ENCODE measurements at places on chromosomes 3 and 15.

- DNase-seq: no peak
Measured at GRCh38 chr15:25674913-25675312, 188.2 kb downstream of the ATP10A start.

DNA sequence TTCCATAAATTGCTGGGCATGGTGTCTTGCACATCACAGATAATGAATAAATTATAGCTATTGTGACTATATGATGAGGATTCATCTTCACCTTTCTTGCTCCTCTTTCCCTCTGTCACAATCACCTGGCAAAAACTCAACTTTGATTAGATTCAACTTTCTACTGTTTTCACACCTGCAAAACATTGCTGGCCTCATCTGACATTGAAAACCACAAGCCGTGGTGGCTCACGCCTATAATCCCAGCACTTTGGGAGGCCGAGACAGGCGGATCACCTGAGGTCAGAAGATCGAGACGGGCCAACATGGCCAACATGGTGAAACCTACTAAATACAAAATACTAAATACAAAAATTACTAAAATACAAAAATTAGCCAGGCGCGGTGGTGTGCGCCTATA lies 12.7 kb upstream of the PEX5L start:
- no peak for DNase-seq

DNA sequence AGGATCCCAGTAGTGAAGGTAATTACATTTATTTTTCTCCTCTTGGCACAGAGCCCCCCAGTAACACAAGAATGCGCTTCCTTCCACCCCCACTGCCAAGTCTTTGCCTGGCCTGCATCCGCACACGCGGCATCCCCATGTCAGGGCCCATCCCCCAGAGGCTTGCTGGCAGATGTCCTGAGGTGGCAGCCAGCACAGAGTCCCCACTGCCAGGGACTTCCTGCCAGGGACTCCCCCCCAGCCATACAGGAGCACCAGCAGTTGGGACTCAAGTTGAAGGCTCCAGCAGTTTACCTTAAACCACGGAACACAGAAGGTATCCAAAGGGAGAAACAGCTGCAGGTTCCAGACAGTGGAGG lies 41.0 kb downstream of the MEGF11 start:
- no peak for DNase-seq

GRCh38 chr15:38378161-38378560 lies 75.8 kb upstream of the FAM98B start:
- DNase-seq: no peak

GRCh38 chr3:133096900-133097613 lies 58.9 kb downstream of the TMEM108 start:
- no peak for DNase-seq

GRCh38 chr3:194877291-194878119 lies 191.8 kb downstream of the FAM43A start:
- DNase-seq: no peak

GRCh38 chr3:143267989-143268388 lies 148.4 kb downstream of the CHST2 start:
- DNase-seq: no peak

GRCh38 chr3:143581972-143582722 lies 266.1 kb downstream of the SLC9A9 start:
- no peak for DNase-seq

DNA sequence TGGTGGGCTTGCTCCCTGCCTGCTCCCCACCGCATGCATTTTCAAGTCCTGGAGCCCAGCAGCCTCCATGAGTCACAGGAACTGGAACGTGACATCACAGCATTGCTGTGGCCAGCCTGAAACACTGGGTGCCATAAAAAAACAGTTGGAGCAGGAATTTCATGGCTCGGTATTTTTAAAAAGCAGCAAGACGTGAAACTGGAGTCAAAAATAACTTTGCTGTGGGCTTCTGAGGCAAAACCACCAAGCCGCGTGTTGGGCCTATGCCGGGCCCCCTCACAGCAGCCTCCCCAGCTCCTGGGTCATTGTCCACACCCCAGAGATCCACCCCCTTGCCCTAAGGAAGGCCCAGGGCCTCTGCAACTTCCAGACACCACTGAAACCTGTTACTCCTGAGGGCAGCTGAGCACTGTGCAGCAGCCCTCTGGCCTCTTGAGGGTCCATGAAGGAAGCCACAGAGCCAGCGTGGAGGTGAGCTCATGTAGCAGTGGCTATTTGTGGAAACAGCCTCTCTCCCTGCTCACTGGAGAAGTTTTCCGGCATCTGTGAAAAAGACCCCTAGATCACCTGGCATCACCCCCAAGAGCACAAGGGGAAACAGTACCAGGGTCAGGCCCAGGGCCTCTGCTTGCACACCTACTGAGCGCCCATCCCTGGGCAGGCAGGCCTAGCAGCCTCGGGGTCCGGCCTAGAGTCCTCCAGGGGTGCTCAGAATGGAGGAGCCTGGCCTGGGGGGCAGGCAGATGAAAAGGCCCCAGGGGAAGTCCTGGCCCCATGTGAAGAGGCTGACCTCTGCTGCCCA lies 34.0 kb upstream of the DUSP7 start:
- DNase-seq: no peak

- DNase-seq: no peak
Measured at GRCh38 chr15:45107941-45108630, 5.9 kb downstream of the DUOX2 start.

GRCh38 chr3:109369510-109369909 lies 32.2 kb upstream of the DPPA4 start:
- DNase-seq: no peak

DNA sequence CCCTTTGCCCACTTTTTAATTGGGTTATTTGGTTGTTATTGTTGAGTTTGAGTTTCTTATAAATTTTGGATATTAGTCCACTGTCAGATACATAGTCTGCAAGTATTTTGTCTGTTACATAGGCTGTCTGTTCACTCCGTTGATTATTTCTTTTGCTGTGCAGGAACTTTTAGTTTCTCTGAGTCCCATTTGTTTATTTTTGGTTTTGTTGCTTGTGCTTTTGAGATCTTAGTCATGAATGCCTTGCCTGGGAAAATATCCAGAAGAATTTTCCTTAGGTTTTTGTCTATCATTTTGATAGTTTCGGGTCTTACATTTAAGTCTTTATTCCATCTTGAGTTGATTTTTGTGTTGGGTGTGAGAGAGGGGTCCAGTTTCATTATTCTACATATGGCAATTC lies 254.5 kb downstream of the NLGN1 start:
- DNase-seq: no peak

GRCh38 chr15:89021224-89021623 lies 67.0 kb upstream of the ABHD2 start:
- no peak for DNase-seq

DNA sequence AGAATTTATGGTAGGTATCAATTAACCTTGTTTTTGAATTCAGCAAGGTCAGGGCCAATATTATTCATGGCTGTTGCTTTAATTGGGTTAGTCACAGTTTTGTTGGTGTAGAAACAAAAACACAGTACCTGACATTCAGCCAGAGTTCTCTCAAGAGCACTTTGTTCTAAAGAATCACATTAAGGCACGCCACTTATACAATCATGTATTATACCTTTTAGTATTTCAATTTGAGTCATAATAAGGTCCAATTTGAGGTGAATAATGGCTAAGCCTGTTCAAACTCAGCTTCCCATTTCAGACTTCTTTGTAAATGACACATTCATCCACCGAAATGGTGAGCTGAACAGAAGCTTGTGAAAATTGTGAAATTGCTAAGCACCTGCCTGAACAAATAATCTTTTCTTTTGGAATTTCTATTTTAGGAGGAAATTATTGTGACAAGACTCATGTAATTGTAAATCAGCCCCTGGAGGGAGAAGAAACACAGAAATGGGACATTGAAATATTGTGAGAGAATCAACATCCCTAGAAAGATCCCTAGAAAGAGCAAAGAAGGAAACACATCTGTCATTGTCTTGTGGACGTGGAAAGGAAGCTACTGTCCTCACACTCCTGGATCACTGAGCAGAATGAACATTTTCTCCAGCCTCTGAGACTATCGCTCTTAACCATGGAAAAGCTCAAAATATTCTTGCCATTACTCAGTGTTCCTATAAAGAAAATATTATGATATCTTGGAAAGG lies 29.3 kb downstream of the RIOX2 start:
- DNase-seq: no peak

- DNase-seq: no peak
Measured at GRCh38 chr15:98651581-98652220, 3.4 kb downstream of the IGF1R start.

GRCh38 chr3:28745916-28746617 lies 397.4 kb upstream of the AZI2 start:
- DNase-seq: no peak

DNA sequence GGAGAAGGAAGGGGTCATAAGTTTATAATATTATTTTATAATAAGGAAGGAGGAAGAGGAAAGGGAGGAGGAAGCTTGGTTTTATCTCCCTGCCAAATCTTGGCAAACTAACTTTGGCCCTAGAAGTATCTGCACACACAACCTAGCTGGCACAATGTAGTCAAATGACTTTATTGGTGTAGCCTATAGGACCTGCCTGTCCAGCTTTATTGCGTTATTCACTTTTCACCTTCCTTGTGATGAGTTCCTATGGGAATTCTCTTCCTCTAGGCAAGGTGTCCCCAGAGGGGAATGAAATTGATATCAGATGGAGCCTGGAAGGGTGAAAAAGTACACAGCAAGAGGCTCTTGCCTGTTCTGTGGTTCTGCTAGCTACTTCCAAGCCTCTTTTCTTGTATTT lies 111.2 kb upstream of the SLC25A36 start:
- DNase-seq: no peak

GRCh38 chr15:88987934-88988671 lies 74.9 kb upstream of the MFGE8 start:
- DNase-seq: no peak

GRCh38 chr3:152517502-152517901 lies 248.8 kb downstream of the MBNL1 start:
- no peak for DNase-seq

DNA sequence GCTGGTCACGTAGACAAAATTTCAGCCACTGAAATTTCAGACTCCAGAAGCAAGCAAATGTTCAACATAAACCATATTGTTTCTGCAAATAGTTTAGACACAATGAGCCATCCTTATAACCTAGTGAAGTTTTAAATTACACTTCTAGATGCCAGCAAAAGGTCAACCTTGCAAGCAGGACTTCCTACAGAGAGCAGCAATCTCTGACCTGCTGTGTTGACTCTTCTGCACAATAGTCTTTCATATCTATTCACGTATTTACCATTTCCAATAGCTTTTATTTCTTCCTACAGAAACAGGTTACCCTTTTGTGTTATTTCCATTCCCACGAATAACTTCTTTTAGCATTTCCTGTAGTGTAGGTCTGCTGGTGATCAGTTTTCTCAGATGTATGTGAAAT lies 10.6 kb downstream of the LMLN start:
- no peak for DNase-seq

DNA sequence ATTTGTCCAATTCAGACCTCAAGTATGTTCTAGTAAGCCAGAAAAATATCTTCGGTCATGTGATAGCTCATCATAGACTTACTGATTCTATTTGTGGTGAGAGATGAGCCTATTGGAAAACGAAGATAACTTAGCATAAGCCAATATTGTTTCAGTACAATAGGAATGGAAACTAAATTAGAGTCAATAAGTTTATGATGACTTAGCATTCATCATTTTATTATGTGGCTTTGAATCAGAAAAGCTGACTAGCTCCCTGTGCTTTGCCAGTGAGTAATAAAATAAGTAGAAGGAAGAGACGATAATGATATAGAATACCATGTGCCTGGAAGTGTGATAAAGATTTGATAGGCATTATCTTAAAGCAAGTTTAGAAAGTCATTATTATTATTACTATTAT lies 605.6 kb downstream of the AGBL1 start:
- no peak for DNase-seq

DNA sequence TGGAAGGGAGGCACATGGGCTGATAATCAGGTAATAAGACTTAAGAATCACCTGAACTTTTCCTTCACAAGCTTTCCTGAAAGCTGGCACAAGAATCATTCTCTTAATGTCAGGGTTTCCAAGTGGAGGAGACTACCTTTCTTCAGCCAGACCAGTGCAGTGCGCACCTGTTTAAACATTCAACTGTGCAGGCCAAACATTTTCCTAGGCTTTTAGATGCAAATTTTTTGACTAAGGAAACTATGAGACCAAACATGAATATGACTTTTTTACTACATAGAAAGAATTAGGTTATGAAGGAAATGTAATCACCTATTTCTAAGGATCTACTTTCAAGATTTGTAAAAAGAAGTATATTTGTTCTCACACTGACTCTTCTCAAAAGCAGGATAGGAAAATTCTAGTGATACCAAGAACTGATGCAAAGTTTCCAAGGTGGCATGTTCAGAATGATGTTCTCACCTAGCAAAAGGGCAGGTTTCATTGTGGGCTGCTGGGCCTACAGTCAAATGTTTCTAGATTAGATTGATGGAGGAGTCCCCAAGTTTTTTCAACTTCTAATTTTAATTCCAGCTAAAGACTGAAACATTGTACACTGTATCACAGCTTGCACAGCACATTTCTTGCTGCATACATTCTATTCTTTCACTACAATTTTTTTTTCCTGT lies 339.1 kb downstream of the TIGIT start:
- no peak for DNase-seq
